ENCODE measurements at places on chromosomes 1 and 21. TPM values are rescaled to one million over a fixed set of nuclear protein-coding genes. Genes with fewer than 3 reads are reported as not detected.
A peak's percentile ranks its signal among the peaks of the same experiment; 100 is the strongest.

- peak; percentile 63 for DNase-seq
These were observed 771 bp downstream of the ABCD3 start for GRCh38 chr1:94418664-94419655.

DNA sequence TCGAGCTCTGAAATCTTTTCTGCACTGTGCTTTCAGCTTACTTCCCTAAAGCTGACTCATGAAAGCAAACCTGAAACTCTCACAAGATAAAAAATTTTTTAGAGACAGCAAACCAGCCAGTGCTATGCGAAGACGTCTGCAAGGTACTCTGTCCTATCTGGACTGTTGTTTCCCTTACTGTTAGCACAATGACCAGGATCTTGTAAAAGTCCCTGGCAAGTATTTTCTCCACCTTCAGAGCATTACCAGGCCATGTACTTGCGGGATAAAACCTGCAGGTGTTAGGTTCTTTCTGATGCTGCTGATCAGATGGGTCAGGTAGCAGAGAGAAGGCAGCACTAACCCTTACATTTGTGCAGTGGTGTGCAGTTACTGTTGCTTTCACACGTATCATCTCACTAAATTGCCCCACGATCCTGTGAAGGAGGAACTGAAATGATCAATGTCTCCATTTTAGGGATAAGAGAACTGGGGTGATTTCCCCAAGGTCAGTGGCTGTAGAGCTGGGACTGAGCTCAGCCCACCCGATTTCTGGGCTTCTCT is 56.6 kb downstream of the PLXNA2 start:
- no peak for DNase-seq

DNA sequence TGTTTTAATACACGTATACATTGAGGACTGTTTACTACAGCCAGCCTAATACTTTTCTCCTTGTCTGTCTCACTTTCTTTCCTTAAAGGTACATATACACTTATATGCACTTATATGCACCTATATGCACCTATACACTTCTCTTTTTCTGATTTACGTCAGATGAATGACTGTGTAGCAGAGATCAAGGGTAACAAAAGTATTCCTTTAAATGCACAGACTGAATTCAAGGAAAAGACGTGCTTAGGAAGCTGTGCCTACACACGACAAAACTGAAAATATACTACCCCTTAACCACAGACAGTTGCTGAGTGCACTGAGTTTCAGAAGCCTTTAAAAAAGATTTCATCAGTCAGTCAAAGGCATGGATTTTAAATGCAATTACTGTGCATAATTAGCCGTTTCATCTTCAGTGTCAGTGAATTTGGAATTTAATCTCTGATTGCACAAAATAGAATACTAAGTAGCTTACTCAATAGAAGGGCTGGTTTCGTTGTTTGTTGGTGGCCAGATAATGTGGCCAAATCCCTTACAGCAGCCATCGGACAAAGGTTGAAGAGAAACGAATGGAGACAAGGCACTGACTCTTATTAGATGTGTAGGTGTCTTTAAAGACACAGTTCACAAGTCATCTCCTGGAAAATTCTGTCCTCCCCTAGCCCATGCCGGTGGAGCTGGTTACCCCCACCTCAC is 38.3 kb upstream of the TARBP1 start:
- peak; percentile 7 for DNase-seq

DNA sequence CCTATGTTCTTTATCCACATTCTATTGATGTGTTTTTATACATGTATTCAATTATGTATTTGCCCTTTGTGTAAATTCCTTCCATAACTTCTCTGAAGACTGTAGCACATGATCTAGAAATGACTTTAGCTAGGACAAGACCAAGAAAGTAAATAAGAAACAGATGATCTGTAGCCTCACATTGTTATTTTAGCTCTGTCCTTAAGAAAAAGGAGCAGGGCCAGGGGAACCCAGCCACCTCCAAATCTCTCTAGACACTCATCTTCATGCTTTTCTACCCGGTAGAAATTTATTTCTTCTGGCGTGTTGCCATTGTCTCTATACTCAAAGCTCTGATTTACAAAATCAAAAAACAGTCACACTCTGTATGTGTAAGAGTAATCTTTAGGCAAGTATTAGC is 27.1 kb downstream of the CDC7 start:
- no peak for DNase-seq

DNA sequence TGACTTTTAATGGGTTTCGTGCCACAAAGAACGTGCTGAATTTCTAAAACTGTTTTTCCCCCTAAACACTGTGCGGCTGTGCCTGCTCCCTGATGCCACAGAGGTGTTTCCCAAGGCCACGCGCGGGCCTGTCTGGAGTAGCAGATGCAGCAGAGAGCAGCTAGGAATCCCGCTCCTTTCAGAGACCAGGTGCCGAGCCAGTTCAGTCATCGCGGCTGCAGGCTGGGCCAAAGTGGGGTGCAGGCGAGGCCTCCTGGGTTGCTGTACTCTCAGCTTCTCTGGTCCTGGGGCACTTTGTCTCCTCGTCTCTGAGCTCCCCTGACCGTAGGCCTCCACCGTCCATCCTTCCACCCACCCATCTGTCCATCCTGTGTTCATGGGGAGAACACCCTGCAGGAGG is 17.4 kb upstream of the DIP2A start:
- DNase-seq, result no peak

- DNase-seq, result no peak
These were observed 122.3 kb downstream of the GRIK1 start for GRCh38 chr21:29817450-29817849.

GRCh38 chr21:35046263-35046624 is 2.9 kb downstream of the RUNX1 start:
- no peak for DNase-seq

DNA sequence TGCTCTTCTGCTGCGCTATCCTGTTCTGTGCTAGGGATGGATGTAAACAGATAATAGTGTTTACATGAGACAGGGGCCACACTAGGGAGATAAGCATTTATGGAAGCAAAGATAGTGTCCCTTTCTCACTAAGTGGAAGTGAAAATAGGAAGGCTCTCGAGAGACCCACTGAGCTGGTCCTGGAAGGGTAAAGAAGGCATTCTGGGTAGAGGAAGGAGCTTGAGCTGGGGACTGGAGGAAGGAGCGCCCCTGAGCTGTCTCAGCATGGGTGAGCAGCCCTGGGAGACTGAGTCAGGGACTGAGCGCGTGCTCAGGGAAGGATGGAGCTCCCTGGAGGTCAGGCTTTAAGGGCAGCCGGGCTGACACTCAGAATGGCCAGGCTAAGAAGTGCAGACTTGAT is 93.3 kb downstream of the IGSF21 start:
- no peak for DNase-seq

DNA sequence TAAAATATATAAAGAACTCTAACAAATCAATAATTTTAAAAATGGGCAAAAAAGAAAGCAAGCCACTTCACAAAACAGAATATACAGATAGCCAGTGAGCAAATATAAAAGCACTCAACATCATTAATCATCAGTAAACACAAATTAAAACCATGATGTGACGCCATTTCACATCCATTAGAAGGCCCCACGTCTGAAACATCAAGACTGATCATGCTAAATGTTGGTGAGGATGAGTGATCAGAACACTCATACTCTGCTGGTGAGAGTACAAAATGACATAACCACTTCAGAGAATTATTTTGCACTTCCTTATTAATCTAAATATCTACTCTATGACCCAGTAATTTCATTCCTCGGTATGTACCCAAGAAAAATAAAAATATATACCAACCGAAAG is 512.2 kb upstream of the NR5A2 start:
- no peak for DNase-seq

- DNase-seq, result peak; percentile 89
These were observed 5.6 kb upstream of the FAM131C start for GRCh38 chr1:16078925-16079656.

- DNase-seq, result peak; percentile 70
These were observed 61.6 kb downstream of the PTGS2 start for GRCh38 chr1:186618401-186619170.

- no peak for DNase-seq
These were observed 38.5 kb upstream of the AK4 start for GRCh38 chr1:65109487-65109886.

GRCh38 chr1:155002464-155003226 is at the start of gene ZBTB7B:
Gene ZBTB7B, plus strand, starts transcription at chr1:155002802. Its CDS starts 11,859 bp downstream, at chr1:155014661.
- no peak for DNase-seq

DNA sequence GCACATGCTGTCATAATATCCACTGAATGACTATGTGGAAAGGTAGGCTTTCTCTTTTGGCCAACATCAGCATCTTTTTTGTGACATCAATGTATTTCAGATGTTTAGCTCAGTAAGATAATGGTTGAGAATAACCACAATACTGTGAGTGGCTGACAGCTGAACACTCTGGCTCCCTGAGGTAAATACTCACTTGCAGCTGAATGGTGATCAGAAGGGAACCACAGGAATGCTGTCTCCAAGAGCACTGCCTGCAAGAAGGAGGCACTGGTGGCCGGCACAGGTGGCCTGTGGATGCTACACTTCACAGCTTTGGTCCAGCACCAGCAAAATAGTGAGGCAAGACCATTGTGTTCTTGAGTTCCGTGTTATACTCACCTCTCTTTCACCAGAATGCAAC is 118.7 kb upstream of the PPM1J start:
- no peak for DNase-seq

DNA sequence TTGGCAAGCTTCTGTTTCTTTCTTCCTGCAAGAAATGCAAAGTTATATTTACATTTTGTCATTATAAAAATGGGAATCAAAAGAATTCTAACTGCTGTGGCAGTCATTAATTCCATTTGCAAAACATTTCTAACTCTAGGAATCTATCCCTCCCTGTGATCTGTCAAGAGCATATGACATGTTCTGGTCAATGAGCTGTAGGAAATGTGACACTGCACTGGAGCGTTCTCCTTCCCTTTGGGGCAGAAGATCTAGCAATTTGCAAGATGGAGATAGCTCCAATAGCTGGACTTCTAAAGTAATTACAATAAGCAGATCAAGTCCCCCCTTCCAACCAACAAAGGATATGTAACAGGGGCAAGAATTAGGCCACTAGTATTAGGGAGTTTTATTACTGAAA is 6.3 kb downstream of the TOMM20 start:
- DNase-seq, result no peak

DNA sequence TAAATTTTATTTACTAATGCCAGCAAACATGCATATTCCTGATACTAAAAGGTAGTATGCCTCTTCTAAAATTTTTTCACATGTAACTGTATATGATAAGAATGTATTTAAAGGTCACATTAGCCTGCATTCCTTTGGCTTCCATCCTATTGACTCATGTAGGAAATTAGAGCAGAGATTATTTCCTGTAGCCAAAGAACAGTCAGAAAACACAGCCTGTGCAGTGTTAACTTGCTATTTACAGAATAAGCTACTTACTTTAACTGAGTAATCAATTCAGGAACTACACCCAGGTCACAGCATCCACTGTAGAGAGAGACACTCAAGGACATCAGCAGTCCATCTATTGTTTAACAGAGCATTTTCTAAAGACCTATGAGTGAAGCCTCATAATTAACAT is 154.5 kb upstream of the ADGRL4 start:
- no peak for DNase-seq

- no peak for DNase-seq
These were observed 80.3 kb upstream of the DPH5 start for GRCh38 chr1:101105877-101106276.

- peak; percentile 83 for DNase-seq
These were observed 882.9 kb upstream of the B3GALT2 start for GRCh38 chr1:194069168-194069830.

- no peak for DNase-seq
These were observed 410.1 kb downstream of the PRDM2 start for GRCh38 chr1:14110040-14110439.

DNA sequence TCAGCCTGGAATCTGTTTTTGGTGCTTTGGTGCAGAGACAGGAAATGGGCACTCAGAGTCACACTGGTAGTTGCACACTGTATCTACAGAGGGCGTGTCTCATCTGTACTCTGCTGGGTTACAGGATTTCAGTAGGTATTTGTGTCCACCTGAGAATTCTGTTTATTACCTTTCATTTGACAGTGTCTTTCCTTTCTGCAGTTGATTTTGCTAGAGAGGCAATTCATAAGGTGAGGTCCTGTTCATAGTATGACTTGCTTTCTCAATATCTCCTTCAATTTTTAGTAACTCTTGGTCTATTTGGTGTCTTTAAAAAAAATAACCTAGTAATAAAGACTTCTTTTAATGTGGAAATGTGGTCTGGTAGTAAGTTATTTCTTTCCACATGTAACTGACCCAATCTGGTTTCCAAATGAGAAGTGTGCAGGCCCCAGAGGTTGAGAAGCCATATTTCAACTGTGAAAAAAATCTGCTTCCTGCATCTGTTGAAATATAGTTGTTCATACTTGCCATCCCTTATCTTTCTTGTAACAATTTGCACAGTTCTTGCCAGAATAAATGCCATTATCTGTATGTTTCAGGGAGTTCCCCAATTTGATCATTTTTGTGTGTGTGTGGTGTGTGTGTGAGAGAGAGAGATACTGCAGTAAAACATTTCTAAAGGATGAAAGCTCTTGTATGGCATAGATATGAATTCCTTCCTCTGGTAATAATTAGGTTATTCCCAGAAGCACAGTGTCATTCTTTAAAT is 78.4 kb upstream of the DNAJC6 start:
- DNase-seq, result no peak

GRCh38 chr1:76770979-76771378 is 96.3 kb upstream of the ST6GALNAC5 start:
- DNase-seq, result no peak

- DNase-seq, result no peak
These were observed 95.9 kb downstream of the GIPC2 start for GRCh38 chr1:78141531-78142231.

KRTAP20-4 gene
- not detected for polyA plus RNA-seq

SLC5A9 gene
- 0.69 TPM for polyA plus RNA-seq

GIPC2 gene
- 23.8 TPM for polyA plus RNA-seq

OR14A2 gene
- polyA plus RNA-seq, result not detected

METTL25B gene
- 33.1 TPM for polyA plus RNA-seq

DARS2 gene
- polyA plus RNA-seq, result 10.4 TPM

SPRR3 gene
- not detected for polyA plus RNA-seq

LCA5L gene
- polyA plus RNA-seq, result 0.79 TPM

AGO4 gene
- 6.4 TPM for polyA plus RNA-seq

KCNE1 gene
- not detected for polyA plus RNA-seq

SLC35F3 gene
- polyA plus RNA-seq, result 0.07 TPM

CD1E gene
- polyA plus RNA-seq, result not detected

CACNA1S gene
- polyA plus RNA-seq, result not detected

MIXL1 gene
- not detected for polyA plus RNA-seq

Measured in sigmoid colon (tissue), 7 donors.